ENCODE measurements at places on chromosomes 16 and 17.

GRCh38 chr16:1125471-1125870 is 27.4 kb upstream of the CACNA1H start:
- DNase-seq = no peak

GRCh38 chr17:39541652-39542051 is 66.1 kb downstream of the NEUROD2 start:
- no peak for DNase-seq

- DNase-seq = no peak
Observed at GRCh38 chr17:47967607-47968252, 3.2 kb upstream of the CDK5RAP3 start.

GRCh38 chr16:65598621-65599020 is 476.8 kb upstream of the CDH11 start:
- no peak for DNase-seq

DNA sequence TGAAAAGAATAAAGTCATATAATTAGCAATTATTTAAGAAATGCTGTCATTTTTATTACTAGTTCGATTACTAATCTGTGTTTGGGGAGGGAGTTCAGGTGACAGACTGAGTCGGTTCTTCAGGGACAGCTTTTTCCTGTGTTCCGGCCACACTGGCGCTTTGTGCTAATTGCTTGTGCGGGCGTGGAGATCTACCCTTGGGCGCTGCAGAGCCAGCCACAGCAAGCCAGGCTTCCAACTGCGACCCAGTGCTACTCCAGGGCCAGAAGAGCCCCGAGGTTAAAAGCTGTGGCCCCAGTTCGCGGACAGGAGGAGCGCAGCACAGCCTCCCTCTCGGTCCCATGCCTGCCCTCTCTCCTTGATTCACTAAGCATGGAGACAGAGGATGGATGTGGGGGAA is 6.5 kb upstream of the OR2C1 start:
- no peak for DNase-seq

DNA sequence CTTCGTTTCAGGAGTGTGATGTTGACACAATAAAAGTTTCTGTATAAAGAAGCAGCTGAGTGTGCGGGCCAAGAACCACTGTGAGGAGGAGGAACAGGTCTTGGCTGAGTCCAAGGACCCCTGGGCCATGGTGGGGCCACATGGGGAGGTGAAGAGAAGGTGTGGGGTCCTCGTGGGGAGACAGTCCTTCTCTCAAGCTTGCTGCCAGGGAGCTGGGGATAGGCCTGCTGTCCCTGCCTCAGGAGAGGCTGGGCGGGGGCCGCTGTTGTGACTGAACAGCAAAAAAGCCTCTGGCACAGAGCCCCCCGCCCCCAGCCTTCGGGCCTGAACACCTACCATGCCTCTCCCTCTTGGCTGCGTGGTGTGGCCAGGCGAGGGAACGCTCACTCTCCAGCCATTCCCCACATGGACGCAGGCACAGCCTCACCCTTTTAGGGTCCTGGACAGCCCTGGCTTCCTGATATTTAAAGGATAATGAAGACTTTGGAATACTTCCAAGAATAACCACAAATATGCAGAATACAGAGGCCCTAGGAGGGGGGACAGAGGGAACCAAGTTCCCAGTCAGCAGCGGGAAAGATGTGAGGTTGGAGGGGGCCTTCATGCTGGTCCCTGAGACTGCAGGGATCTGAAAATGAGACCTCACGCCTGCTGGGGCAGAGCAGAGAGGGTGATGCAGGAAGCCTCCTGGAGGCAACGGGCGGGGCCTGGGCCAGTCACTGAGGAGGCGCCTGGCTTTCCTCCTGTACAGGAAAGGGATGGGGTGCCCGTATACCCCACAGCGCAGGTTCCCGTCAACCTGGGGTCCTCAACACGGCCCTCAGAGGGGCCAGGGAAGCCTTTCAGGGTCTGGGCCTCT is 100.0 kb upstream of the CREBBP start:
- DNase-seq = no peak

- DNase-seq = no peak
Observed at GRCh38 chr16:2204416-2205103, 694 bp upstream of the MLST8 start.

DNA sequence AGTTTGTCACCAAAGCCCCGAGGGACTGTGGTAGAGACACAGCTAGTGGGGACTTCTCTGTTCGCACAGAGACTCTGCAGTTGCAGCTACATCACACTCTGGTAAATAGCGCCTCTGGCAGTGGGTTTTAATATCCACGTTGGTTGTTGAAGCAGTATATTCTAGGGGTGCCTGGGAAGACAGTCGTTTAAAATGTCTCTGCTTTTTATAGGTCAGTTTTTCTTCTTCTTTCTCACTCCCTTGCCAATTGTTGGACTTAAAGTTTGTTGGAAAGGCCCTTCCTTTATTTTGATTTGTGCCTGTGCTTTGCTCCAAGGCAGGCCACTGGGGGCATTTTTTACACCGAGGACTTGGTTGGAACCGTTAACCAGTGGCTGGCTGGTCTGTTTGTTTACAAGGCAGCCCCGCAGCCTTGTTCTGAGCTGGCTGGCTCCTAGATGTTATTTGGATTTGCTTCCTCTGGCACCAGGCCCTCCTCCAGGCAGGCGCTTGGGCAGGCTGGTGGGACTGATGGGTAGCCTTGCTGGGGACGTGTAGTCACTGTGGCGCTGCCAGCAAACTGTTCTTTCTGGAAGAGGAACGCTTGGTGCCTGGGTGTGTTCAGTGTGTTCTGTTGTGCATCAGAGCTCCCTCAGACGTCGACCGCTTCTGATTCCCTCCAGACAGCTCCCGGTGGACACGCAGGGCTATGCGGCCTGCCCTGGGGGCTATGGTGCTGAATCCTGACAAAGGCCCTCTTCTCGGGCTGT is 218.2 kb upstream of the CHMP6 start:
- no peak for DNase-seq

DNA sequence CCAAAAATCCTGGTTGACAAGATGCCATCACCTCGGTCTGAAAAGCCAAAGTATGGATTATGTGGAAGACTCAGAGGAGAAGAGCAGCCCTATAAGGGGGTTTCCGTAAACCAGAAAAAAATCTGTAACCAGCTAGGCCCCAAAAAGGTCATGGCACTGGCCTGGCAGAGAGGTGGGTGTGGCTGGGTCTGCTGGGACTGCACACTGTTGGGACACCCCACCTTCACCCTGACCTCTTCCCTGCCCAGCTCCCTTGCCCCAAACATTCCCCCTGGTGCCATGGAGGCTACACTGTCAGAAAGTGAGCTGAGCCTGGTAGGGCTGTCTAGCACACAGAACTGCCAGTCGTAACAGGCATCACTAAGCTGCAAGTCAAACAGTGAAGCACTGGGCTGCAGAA is 6.5 kb downstream of the SLC47A2 start:
- no peak for DNase-seq

GRCh38 chr17:76515274-76515949 is 14.2 kb upstream of the RHBDF2 start:
- DNase-seq = peak; percentile 89

GRCh38 chr17:44971776-44972483 is 3.8 kb upstream of the C1QL1 start:
- no peak for DNase-seq

DNA sequence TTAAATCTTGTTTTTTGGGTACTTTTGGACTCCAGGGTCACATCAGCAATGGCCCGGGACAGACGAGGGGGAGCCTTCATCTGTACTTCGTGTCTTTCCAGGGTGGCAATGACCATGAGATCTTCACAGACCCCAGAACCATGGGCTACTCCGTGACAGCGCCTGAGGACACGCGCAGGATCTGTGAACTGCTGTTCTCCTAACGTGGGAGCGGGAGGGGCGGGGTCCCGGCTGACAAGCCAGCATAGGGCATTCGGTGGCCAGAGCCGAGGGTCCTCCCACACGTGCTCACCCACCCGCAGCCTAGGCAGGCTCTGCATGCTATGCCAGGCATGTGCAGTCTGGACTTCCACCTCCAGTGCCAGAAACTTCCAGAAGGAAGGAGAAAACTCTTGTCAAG is 21.2 kb downstream of the CARHSP1 start:
- no peak for DNase-seq

- no peak for DNase-seq
Observed at GRCh38 chr17:29444589-29444988, 54.4 kb downstream of the TAOK1 start.

- no peak for DNase-seq
Observed at GRCh38 chr16:79717333-79718137, 117.0 kb upstream of the MAF start.

GRCh38 chr16:80569440-80570105 is 28.8 kb downstream of the DYNLRB2 start:
- no peak for DNase-seq

GRCh38 chr16:67349172-67349571 is 22.6 kb downstream of the LRRC36 start:
- no peak for DNase-seq

- no peak for DNase-seq
Observed at GRCh38 chr17:19642373-19642893, 6.1 kb upstream of the ALDH3A2 start.

DNA sequence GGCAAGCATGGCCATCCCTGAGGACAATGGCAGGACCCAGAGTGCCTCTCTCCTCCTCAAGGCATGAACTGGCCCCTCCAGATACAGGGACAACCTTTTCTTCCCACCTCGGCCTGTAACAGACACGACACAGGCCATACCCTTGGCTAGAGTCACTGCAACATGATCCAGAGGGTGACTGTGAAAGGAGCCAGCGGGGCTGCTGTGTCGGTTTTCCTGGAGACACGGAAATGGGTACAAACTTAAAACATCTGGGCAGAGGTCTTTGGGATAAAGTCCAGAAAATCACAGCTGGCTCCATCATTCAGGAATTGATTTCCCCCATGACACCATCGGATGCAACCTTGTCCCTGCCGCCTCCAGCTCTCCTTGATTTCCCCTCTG is 5.3 kb downstream of the CEP295NL start:
- no peak for DNase-seq

GRCh38 chr17:79503126-79503839 is 107.6 kb downstream of the RBFOX3 start:
- no peak for DNase-seq
